LoVo (cell line): ENCODE measurements at places on chromosomes 16 and 17.
A peak's percentile ranks its signal among the peaks of the same experiment; 100 is the strongest.

- no peak for DNase-seq
These were observed 36.7 kb downstream of the PLXDC1 start for GRCh38 chr17:39114723-39115122.

DNA sequence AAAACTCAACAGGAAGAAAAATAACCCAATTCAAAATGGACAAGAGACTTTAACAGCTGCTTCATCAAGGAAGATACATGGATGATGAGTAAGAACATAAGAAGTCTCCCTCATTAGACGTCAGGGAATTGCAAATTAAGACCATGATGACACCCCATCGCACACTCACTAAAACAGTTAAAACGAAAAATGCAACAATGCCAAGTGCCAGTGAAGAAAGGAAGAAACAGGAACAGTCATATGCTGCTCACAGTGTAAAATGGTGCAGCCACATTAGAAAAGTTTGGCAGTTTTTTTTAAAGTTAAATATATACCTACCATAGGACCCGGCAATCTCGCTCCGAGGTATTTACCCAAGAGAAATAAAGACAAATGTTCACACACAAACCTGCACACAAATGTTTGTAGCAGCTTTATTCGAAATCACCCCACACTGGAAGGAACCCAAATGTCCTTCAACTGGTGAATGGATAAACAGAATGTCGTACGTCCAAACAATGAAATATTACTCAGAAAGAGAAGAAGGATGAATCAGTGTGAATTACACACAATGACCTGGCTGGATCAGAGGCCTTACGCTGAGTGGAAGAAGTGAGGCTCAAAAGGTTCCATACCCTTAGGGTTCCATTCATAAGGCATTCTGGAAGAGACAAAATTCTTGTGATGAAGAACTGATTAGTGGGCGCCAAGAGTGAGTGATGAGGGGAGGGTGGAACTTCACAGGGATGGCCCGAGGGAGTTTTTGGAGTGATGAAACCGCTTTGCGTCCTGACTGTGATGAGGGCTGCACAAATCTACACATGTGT, 110.3 kb downstream of the C16orf95 start:
- no peak for DNase-seq

GRCh38 chr17:4576729-4577322, 7.5 kb upstream of the SMTNL2 start:
- DNase-seq = no peak

GRCh38 chr17:50484386-50485155, 5.9 kb downstream of the RSAD1 start:
- DNase-seq = no peak

DNA sequence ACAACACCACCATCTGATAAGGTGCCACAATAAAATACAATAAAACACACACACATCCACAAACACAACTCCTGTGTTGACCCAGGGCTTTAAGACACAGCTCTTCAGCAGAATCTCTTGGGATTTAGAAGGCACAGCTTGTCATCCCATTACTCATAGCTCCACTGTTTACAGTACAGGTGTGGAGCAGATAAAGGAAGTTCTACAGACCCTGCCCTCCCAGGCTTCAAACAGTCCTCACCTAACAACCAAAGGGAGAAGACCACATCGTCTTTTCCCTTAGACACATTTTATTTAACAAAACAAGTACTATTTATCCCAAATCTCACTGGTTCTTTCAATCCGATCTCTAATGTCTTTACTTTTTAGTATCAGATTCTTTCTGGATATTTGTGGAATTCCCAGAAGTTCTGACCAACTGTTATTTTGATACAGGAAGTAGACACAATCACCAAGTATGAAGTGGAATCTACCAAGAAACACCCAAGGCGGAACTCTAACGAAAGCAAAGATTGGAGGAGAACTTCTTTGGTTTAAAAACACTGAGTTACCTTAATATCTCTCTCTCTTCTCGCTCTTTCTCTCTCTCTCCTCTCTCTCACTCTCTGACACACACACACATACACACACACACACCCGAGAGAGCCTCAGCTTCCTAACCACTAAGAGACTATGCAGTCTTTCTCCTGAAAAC, 46.1 kb downstream of the CYTH1 start:
- peak; percentile 85 for DNase-seq

DNA sequence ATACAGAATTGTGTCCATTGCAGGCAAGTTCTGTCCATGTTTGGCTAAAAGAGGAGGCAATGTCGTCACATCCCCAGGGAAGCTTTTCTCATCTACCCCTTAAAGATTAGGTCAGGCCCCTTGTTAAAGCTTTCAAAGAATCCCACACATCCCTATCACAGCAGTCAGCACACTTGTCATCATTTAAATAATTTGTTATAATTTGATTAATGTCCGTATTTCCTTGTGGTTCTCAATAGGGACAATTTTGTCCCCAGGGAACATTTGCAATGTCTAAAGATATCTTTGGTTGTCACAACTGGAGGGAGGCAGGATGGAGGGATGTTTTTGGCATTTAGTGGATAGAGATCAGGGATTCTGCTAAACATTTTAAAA, 28.1 kb upstream of the NFAT5 start:
- DNase-seq = no peak

GRCh38 chr16:16021988-16022682, 72.7 kb downstream of the ABCC1 start:
- DNase-seq = peak; percentile 90

DNA sequence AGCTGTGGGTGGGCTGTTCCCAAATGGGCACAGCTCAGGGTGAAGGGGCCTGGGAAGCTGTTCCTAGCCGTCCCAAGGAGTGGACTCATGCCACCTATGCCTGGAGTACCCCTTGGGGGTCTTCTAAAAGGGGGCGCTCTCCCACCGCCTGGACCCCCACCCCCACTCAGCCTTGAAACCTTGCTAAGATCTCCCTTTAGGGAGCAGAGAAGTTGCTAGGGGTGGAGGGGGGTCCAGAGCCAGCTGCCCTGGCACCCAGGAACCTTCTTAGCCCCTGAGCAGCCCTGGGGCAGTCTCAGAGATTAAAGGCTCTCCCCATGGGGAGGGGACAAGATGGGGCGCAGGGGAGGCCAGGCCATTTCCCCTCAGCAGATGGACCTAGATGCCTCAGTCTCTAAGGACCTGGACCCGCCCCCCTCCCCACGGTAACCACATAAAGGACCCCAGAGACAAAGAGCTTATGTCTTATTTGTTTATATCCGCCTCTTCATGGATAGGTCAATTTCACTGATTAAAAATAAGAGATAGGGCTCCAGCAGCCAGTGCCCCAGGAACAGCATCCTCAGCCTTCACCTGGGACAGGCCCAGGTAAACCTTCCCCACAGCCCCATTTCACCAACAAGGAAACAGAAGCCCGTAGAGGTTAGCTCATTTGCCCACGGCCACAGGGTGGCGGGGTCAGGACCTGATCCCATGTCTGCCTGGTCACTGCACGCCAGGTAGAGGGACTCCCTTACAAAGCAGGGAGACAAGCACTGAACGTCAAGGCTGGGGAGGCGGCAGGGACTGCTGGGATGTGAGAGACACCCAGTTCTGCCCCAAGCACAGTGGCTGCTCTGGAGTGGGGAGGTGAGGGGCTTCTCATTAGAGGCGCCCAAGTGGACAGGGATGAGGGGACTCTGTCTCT, 3.4 kb downstream of the MTSS2 start:
- DNase-seq = no peak

DNA sequence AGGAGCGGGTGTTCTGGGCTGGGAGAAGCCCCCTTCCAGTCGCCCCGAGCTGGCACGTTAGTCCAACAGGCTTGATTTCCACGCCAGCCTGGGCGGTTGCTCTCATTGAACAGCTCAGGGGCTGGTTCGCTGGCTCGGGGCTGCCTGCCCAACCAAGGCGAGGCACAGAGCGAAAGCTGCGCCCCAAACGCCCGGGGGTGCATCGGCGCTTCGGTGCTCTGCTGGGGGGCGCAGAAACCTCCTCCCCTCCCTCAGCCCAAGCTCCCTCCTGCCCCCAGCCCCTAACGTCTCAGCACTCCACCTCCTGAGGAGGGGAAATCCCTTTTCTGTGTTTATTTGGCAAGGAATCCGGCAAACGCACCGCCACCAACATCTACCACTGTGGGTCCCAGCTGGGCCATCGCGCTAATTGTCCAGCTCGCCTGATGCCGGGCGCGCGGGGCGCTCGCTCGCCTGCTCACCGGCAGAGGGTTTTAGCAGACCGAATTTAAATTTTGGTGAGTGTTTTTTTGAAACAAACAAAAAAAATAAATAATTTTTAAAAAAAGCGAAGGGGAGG, 29.5 kb upstream of the RBFOX1 start:
- DNase-seq = no peak

DNA sequence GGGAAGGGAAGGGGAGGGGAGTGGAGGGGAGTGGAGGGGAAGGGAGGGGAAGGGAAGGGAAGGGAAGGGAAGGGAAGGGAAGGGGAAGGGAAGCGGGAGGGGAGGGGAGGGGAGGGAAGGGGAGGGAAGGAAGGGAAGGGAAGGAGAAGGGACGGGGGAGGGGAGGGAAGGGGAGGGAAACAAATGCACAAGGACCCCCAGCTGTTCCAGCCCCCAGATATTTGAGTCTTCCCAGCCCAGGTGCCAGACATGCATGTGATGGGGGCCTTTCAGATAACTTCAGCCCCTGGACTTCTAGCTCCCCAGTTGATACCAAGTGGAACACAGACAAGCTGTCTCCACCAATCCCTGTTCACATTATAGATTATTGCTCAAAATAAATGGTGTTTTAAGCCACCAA, 14.7 kb upstream of the KDM8 start:
- DNase-seq = no peak

DNA sequence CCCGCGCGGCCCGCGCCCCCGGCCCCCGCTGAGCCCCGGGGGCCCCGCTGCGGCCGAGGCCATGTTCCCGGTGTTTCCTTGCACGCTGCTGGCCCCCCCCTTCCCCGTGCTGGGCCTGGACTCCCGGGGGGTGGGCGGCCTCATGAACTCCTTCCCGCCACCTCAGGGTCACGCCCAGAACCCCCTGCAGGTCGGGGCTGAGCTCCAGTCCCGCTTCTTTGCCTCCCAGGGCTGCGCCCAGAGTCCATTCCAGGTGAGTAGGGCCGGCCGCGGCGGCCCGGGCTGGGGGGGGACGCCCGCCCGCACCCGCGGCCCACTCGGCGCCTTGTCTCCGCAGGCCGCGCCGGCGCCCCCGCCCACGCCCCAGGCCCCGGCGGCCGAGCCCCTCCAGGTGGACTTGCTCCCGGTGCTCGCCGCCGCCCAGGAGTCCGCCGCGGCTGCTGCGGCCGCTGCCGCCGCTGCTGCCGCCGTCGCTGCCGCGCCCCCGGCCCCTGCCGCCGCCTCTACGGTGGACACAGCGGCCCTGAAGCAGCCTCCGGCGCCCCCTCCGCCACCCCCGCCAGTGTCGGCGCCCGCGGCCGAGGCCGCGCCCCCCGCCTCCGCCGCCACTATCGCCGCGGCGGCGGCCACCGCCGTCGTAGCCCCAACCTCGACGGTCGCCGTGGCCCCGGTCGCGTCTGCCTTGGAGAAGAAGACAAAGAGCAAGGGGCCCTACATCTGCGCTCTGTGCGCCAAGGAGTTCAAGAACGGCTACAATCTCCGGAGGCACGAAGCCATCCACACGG, 504 bp downstream of the MAZ start:
- DNase-seq = peak; percentile 66

- DNase-seq = no peak
These were observed 4.6 kb downstream of the TANC2 start for GRCh38 chr17:62970610-62971009.

- DNase-seq = no peak
These were observed 40.1 kb downstream of the MYO18A start for GRCh38 chr17:29140051-29140621.

GRCh38 chr17:82734987-82735866, at the start of gene FN3K:
TSS of gene FN3K (plus strand) at chr17:82735615. CDS start at chr17:82735637, 22 bp downstream.
- peak; percentile 69 for DNase-seq

DNA sequence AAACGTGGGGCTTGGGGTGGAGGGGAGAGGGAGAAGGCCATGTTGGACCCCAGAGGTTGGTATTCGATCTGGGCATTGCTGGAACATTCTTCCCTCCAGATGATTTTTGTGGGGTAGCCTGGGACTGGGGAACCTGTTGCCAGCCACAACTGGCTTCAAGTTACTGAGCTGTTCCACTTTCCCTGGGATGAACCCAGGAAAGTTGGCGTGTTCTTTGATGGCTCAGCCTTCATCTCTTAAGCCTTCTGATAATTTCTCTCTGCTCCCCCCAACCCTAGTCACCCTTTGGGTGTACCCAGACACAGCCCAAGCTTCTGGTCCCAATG, 2.1 kb downstream of the TBX21 start:
- DNase-seq = no peak

GRCh38 chr17:35774499-35774898, 13.8 kb downstream of the C17orf50 start:
- DNase-seq = no peak

DNA sequence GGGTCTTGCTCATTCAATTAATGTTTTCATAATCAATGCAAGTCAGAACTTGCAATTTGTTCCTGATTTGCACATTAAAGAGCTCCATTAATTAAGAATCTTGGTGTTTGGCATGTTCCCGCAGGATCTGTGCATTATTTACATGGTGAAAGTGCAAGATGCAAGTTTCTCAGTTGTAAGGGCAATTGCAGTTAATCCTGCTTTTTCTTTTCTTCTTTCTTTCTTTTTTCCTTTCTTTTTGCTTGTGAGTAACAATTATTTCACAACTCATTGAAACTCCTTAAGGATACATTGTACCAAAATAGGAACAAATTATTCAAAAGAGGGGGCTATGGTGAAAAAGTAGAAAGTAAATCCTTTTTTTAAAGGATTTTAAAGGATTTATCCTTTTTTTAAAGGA, 24.2 kb downstream of the AATF start:
- no peak for DNase-seq

GRCh38 chr17:70378076-70378475, 208.7 kb downstream of the KCNJ2 start:
- no peak for DNase-seq

GRCh38 chr17:43134774-43135453, 9.8 kb upstream of the BRCA1 start:
- no peak for DNase-seq

- peak; percentile 90 for DNase-seq
These were observed 417 bp downstream of the C16orf46 start for GRCh38 chr16:81076566-81077075.

- no peak for DNase-seq
These were observed 69.8 kb downstream of the NT5M start for GRCh38 chr17:17372856-17373520.

DNA sequence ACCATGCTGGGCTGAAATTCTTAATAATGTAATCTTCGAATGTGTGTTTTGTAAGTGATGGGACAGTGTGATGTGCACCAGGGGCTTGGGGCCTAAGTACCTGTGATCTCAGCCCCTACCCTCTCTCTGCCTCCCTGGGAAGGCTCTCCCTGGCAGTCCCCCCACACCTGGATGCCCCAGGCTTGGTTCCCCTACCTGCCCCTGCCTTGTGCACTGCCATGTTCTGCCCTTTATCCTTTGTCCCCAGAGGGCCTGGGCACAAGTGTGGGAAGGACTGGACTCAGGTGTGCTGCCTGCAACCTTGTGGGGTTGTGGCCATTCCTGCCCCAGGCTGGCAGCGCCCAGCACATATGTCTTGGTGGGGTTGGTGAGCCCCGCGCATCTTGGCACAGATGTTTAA, 55.4 kb upstream of the CREBBP start:
- DNase-seq = no peak

GRCh38 chr17:59366773-59367656, 35.6 kb downstream of the YPEL2 start:
- DNase-seq = peak; percentile 42
